ENCODE measurements at places on chromosomes 16 and 17.
A peak's percentile ranks its signal among the peaks of the same experiment; 100 is the strongest.

DNA sequence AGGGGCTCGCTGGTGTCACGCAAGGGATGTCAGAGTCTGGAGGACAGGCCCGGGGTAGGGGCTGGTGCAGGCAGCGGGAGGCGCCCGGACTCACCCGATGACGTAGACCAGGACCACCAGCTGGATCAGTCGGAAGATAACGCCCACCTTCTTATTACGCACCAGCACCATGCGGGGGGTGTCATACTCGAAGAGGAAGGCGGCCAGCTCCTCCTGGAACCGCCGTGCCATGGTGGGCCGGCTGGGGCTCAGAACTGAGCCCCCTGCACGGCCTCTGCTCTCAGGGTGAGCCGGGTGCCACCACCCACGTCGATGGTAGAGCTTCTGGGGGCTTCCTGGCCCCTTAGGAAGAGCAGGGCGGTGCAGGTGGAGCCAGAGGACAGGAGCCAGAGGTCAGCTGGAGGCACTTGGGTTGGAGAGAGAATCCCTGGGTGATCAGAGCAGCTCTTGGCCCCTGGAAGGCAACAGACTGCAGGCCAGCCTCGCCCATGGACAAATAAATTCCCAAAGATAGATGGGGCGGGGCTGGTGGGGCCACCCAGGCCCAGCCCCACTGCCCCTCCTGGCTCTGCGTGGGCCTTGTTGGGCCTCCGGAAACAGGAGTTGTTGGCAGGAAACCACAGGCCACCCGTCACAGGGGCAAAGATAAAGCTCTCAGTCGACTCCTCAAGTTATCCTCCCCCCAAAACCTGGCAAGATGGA is at the start of gene P2RX1:
TSS of gene P2RX1 (minus strand) at position 471 of the 702 bp plus-strand sequence. CDS start at position 231, 240 bp downstream.
- DNase-seq: peak; percentile 27

DNA sequence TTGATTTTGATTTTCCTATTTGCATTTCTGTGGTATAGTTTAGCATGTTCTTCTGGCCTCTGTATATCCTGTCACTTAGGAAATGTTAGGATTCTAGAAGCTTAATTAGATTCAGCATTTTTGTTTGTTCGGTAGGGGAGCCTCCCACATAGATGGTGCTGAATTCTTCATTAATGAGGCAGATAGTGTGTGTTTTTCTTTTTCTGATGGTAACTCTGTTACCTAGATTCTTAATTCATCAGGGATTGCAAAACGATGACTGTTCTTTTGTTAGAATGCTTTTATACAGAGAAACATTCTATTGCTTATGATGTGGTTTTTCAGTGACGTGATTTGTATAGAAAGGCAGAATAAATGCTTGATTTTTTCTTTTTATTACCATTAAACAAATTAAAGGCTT is 19.0 kb downstream of the BANP start:
- DNase-seq: no peak

GRCh38 chr17:68497885-68498319 is 14.3 kb upstream of the PRKAR1A start:
- no peak for DNase-seq

GRCh38 chr16:85353839-85354685 is 241.8 kb upstream of the CIBAR2 start:
- DNase-seq: no peak

GRCh38 chr16:1378087-1378803 is 26.5 kb downstream of the GNPTG start:
- no peak for DNase-seq

DNA sequence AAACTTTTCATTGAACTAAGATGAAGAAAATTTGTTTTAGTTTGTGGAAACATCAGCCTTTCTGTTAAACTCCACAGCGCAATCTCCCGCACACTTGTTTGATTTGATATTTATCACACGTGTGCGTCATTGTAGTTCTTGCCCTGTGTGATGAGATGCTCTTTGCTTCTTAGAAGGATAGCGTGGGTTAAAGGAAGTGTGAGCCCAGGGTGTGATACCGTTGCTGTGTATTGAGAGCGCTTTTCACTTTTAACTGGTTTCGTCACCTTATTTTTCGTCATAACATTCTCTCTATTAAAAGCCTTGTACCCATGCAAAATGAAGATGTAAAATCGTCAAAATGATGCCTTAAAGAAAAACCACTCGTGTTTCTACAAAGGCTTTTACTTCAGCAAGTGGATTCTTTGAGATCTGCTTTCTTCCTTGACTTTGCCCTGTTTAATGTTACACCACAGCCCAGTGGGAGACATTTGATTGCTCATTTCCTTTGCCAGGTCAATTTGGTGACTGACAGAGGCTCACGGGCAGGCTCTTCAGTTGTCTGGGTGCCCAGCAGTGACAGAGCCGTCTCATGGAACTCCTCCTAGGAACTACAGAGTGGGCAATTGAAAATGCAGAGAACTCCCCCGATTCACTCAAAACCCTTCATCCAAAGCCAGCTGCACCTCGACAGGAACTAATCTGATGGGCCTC is 61.1 kb downstream of the RPA1 start:
- DNase-seq: no peak

DNA sequence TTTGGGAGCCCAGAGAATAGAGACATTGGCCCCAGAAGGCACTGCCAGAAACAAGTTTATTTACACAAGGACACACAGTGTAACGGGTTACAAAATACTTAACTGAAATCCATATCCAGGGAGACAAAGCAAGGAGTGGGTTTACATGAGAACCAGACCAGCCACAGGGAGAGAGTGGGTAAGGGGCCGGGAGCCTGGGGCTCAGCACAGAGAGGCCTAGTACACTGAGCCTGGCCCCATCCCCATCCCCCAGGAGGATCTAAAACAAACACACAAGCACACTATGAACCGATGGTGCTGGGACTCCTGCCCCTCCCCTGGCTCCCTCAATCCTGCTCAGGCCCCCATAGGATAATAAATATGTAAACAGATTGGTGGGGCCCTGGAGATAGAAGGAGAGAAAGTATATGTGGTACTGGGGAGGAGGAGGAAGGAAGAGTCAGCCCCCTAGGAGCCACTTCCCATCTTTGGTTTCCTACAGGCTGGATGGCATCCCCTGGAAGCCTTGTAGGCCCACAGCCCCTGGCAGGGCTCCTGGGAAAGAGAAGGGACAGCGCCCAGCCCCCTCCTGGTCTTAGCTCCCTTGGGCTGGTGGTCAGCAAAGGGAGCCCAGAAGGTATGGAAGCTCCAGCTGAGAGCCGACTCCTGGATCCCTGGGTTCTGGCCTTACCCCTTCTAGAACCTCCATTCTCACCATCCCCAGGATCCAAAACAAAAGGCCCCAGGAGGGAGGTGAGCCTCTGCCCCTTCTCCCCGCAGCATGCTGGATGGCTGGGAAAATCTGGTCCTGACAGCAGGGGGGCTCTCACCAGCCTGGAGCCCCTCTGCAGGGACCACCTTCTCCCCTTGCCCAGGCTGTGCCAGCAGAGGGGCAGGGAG is 6.4 kb downstream of the G6PC3 start:
- DNase-seq: no peak

GRCh38 chr17:61261001-61261637 is 138.5 kb upstream of the TBX2 start:
- no peak for DNase-seq

GRCh38 chr17:27247071-27247957 is 46.6 kb upstream of the WSB1 start:
- DNase-seq: no peak

GRCh38 chr16:55488306-55488705 is 9.3 kb downstream of the MMP2 start:
- no peak for DNase-seq

DNA sequence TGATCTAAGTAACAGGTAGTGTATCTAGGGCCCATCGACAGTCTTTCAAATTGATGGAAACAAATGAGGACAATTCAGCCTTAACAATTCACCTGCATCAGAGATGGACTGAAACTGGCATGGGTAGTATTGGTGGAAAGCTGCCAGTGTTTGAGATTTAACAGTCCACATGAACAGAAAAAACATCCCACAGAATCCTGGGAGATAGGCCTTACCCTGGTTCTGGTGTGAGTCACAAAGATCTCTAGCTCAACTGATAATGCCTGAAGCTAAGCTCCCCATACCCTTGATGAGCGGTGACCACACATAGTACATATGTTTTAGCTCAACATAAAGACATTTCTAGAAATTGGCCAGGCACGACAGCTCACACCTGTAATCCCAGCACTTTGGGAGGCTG is 21.9 kb downstream of the CRK start:
- no peak for DNase-seq

GRCh38 chr17:70772761-70773160 is 603.4 kb downstream of the KCNJ2 start:
- DNase-seq: no peak

- DNase-seq: no peak
Observed at GRCh38 chr16:87723226-87723623, 42.6 kb downstream of the KLHDC4 start.

- DNase-seq: no peak
Observed at GRCh38 chr17:78351449-78352006, 8.3 kb downstream of the SOCS3 start.

GRCh38 chr16:19348578-19349315 is 63.2 kb downstream of the CLEC19A start:
- DNase-seq: no peak

- no peak for DNase-seq
Observed at GRCh38 chr17:49694847-49695697, 12.7 kb downstream of the SLC35B1 start.

All from stimulated activated CD8-positive, alpha-beta memory T cell treated with anti-CD3 and anti-CD28 coated beads, Interleukin-15, amount 100 ng/mL, for 48 hours (primary cell).